SHP77 treated with DMSO at 0.1 percent for 48 hours (cell line): ENCODE measurements at places on chromosomes 11 and 22.

GRCh38 chr11:30938810-30939209 is 352.7 kb upstream of the MPPED2 start:
- DNase-seq, result no peak

DNA sequence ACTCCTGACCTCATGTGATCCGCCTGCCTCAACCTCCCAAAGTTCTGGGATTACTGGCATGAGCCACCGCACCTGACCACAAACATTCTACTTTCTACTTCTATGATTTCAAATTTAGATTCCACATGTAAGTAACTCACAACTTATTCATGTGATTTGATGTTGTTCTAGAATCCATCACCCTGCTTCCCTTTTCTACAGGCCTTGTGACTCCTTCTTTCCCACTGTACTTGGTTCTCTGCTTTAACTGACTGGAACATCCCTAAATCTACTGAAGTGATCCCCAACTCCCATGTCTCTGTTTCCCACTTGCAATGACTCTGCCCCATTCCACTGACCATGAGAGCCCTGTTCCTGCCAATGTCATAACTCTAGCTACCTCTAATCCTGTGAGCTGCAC is 25.7 kb upstream of the MRPL17 start:
- DNase-seq, result no peak

DNA sequence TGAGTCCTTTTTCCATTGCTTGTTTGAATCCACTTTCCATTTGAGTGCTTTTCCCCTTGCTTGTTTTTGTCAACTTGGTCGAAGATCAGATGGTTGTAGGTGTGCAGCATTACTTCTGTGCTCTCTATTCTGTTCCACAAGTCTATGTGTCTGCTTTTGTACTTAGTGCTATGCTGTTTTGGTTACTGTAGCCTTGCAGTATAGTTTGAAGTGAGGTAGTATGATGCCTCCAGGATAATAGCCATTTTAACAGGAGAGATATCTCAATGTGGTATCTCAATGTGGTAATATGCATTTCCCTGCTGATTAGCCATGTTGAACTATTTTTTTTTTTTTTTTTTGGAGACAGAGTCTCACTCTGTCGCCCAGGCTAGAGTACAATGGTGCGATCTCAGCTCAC is 16.7 kb downstream of the ACRV1 start:
- no peak for DNase-seq

DNA sequence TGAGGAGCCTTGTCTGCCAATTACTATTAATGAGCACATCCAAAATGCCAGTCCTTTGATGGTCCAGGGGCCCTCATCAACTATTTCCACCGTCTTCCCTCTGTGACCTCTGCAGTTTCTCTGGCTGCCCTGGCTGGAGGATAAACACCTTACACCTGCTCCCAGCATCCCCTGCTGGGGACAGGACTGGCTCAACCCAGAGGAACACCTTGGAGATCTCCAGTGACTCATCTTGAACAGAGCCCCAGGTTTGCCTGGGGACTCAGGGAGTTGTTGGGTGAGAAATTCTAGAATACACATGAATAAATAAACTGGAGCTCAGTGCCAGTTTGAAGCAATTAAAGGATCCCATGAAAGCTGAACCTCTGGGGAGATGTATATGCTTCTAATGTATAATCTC is 24.0 kb upstream of the ELF5 start:
- no peak for DNase-seq

DNA sequence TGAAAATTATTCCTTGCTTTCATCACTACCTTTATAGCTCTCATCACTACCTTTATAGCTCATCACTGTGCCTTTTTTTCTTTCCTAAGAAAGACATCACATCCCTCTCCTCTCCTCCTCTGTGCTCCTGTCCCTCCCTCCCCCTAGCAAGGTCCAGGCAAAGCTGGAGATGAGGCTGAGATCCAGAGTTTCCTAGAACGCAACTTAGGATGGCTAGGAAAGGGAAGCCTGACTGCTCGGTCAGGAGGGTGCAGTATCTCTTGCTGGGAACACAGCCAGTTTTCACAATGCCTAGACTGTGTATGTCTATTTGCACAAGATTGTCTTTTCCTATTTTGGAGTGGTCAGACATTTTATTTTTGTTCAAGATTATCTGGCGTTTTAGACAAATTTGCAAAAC is 24.7 kb downstream of the TUB start:
- no peak for DNase-seq

GRCh38 chr11:65471447-65471891 is 27.4 kb upstream of the MALAT1 start:
- peak; percentile 43 for DNase-seq

DNA sequence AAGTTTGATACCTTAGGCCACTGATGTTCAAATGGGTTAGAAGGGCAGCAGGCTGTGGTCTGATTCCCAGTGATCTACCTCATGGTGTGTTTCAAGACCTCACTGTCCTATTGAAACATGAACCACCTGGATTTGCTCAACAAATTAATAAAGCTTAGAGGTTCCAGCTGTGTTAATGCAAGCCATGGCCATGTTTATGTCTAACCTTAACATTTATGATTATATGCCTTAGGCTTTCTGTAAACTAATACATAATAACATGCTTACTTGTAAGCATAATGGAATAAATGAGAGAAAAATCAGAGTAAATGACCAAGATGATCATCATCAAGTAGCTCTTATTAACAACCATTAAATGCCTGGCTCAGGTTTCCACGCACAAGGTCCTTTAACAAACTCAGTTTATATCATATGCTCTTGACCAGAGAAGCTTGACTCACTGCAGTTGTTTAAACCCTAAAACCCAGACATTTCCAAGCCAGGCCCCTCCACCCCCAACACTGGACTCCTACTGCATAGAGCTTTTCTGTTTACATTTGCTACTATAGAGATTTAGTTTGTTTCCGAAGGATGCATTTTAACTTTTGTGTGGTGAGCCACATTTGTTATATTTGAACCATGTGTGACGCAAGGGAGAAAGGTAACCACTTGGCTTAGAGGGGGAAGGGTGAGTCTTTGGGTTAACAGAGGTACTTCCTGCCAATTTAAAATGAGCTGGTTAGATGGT is 43.7 kb downstream of the KREMEN1 start:
- no peak for DNase-seq

DNA sequence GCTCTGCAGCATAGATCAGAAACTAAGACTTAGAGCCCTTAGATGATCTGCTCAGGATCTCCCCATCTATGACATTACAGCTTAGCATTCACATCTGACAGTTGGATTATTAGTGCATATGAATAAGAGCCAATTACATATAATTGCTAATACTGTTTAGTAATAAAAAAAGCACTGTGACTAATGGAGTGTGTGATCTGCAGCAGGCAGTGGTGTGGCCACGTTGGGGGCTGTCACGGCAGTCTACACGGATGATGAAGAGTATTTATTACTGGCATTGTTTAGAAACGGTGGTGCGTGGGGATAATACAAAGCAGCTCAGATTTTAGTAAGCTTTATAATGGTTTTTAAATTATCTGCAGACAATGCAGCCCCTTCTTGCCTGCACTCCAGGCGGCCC is 93.5 kb upstream of the TIMP3 start:
- DNase-seq, result no peak

GRCh38 chr22:37402184-37402506 is 25.1 kb downstream of the ELFN2 start:
- DNase-seq, result no peak

DNA sequence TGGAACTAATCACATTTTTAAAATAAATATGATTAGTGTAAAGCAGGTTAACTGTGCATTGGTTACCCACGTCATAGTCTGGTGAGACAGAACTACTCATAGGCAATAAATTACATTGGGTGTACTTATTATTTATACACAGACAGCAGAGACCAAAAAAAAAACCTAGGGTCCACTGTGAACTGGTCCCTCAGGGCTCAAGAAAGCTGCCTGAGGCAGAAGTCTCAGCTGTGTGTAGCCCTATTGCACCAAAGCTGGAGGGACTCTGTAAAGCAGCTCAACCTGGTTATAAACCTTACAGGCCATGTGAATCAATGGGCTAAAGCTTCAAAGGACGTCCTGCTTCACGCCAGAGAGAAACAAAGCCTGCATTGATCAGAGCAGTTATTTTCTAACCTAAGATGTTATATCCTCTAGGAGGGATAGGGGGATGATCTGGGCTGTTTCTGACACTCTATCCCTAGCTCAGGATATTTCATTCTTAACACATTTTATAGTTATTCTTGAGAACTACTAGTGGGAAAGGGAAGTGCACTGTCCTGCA is 432.2 kb upstream of the ANO3 start:
- DNase-seq, result no peak

GRCh38 chr11:134554861-134555260 is 142.8 kb upstream of the B3GAT1 start:
- DNase-seq, result no peak

DNA sequence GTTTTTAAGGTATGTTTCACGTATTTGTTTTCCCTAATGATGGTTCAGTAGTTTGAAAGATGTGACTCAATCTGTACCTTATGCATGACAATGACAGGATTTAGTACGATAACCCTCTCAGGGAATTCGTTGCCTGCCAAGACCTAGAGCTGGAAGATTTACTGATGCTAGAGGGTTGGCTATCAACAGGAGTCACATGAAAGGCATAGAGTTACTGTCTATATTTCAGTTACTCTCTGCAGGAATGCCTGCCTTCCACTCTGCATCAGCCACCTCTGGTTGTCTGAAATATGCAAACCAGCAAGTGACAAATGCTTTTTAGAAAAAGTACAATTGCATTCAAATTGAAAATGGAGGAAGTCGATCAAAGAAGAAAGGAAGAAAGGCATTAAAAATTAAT is 276.3 kb upstream of the RAG2 start:
- DNase-seq, result no peak

GRCh38 chr11:46697303-46697702 is 3.1 kb downstream of the ARHGAP1 start:
- DNase-seq, result no peak

- no peak for DNase-seq
These were observed 3.3 kb downstream of the SLC22A25 start for GRCh38 chr11:63240098-63240497.

- no peak for DNase-seq
These were observed 26.1 kb upstream of the SMIM38 start for GRCh38 chr11:69129647-69130046.

GRCh38 chr22:44543781-44544477 is 45.9 kb upstream of the RTL6 start:
- DNase-seq, result no peak

GRCh38 chr11:130146796-130147195 is 12.8 kb upstream of the ST14 start:
- DNase-seq, result no peak

GRCh38 chr11:80596291-80596810 is 1155.5 kb upstream of the TENM4 start:
- no peak for DNase-seq

DNA sequence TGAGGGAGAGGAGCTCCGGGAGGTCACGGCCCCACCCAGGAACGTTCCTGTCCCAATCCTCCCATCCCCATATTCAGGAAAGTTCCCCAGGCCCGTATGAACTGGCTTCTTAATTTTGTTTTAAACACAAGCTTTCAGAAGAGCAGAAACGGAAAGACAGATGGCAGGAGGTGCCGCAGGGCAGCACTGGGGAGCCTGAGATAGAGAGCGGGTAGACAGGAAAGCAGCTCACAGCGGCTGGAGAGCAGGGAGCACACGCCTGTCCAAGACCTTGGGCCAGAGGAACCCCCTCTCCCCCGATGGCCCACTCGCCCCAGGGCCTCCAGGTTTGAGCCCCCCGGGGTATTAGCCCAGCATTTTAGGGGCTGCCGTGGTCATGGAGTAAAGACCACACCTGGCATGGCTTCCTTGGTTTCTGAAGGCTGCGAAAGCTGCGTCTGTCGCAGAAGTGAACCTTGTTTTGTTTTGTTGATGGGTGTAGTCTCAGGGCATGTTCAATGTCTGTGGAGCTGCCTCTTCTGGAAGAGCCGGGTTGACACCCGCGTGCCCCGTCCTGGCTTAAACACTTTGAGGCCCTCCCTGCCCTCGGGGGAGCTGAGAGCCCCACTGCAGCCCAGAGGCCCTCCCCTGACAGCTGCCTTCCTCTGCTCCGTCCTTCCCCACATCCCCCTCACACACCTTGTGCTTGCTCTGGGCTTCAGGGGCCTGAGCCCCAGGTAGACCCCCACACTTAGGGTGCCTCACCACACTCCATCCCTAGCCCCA is 17.9 kb upstream of the KCNQ1OT1 start:
- DNase-seq, result no peak

DNA sequence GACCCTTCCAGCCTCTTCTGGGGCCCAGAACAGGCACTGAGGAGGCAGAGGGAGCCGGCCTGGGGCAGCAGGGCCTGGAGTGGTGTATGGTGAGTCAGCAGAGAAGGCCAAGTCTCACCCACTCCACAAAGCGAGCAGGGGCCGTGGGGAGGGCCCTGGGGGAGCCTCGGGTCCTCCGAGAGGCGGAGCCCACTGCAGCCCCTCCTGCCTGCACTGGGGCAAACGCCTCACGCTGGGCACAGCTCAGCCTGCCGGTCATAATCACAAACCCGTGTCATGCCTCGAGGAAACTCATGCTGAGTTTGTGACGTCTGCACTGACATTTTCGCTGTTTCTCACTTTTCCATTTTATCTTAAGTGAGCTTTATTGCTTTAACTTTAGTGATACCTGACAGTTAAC is 38.4 kb downstream of the TOLLIP start:
- no peak for DNase-seq

DNA sequence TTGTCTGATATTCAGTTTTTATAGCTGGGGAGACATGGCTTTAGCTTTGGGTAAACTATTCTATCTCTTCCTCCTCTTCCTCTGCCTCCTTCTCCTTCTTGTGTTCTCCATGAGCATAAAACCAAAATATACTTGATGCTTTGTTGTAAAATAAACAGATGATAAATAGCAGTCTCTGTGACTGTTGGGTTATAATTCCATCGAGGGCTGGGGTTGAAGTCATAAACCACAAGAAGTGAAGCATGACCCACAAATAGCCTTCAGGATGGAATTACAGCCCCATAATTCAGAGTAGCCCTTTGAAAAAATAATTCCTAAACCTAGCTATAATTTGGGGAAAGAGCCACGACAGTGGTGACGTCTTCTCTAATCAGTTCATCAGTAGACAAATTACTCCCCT is 177.7 kb downstream of the SNX19 start:
- no peak for DNase-seq

- no peak for DNase-seq
These were observed 103.1 kb downstream of the MPPED2 start for GRCh38 chr11:30483056-30483455.

DNA sequence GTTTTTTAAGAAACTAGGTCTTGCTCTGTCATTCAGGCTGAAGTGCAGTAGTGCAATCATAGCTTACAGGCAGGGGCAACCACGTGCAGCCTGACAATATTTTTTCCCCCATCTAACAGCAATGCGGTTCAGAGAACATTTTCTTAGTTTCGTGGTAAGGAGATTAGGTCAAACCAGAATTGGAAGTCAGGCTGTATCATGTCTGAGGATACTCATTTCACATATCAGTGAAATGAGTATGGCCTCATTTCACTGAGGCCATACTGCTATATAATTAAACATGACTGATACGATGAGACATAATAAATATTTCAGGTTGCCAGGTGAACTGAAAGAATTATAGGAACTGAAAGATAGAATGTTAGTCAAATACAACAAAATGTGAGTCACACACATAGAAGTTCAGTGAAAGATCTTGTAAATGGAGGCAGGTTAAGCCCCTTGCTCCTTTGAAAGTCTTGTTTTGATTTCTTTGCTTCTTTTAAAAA is 32.5 kb upstream of the IZUMO1R start:
- DNase-seq, result no peak

- no peak for DNase-seq
These were observed 379 bp upstream of the RAB38 start for GRCh38 chr11:88175569-88176075.

GRCh38 chr11:12618743-12619540 is 55.3 kb upstream of the TEAD1 start:
- no peak for DNase-seq

- DNase-seq, result no peak
These were observed 807 bp downstream of the TRIM3 start for GRCh38 chr11:6472934-6473333.

GRCh38 chr22:37173709-37174108 is 14.3 kb downstream of the C1QTNF6 start:
- DNase-seq, result no peak
